ENCODE measurements at places on chromosomes 5 and 9. TPM values are rescaled to one million over a fixed set of nuclear protein-coding genes. Genes with fewer than 3 reads are reported as not detected.

The CHSY3 gene
- 25.1 TPM for total RNA-seq

The CTNND2 gene
- not detected for total RNA-seq

The IL9 gene
- not detected for total RNA-seq

The C5orf58 gene
- not detected for total RNA-seq

The SRA1 gene
- total RNA-seq = 69.4 TPM

The SPATA9 gene
- 0.85 TPM for total RNA-seq

The PCDHGC3 gene
- 31.0 TPM for total RNA-seq

The SERF1A gene
- 7.0 TPM for total RNA-seq

The TIGD6 gene
- total RNA-seq = 6.7 TPM

The GRIA1 gene
- 0.19 TPM for total RNA-seq

The GNA14 gene
- 4.0 TPM for total RNA-seq

The FCN2 gene
- not detected for total RNA-seq

The NUTM2G gene
- total RNA-seq = not detected

The FNIP1 gene
- total RNA-seq = 74.7 TPM

The MEGF10 gene
- total RNA-seq = under 0.01 TPM

The PCDHB13 gene
- total RNA-seq = 1.1 TPM

The SLC34A3 gene
- not detected for total RNA-seq

The CCDC180 gene
- 0.38 TPM for total RNA-seq

The OBP2A gene
- not detected for total RNA-seq

All from regular cardiac myocyte (primary cell).